ENCODE measurements at places on chromosomes 5 and 9. TPM values are rescaled to one million over a fixed set of nuclear protein-coding genes. Genes with fewer than 3 reads are reported as not detected.
A peak's percentile ranks its signal among the peaks of the same experiment; 100 is the strongest.

Gene FAM174A
- 15.4 TPM for total RNA-seq

Gene LTC4S
- 2.2 TPM for total RNA-seq

Gene SLC25A48
- not detected for total RNA-seq

GRCh38 chr9:133102190-133103021 is 18.6 kb downstream of the RALGDS start:
- H3K4me3 ChIP-seq, result no peak overlapping the region
- peak overlapping the region; percentile 75 for H3K27ac ChIP-seq
- peaks cover 49% of the 10 kb centered on the region for H3K36me3 ChIP-seq
- no peak for DNase-seq
- H3K4me1 ChIP-seq, result no peaks in the 10 kb centered on the region

DNA sequence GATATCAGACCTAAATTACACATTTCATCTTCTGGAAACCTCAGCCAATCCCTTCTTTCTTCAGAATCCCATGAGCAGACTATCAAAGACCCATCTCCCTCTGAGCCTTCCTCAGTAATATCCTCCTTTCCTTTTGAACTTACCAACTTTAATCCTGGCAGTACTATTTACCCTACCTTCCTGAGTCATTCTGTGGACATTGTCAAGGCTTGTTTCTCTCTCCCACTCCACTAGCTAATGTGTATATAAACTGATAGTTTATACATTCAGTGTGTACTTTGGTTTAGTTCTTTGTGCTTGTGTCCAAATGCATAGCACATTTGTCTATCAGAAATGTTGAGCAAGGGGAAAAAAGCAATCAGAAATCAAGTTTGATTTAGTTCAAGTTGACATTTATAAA is 568.3 kb downstream of the CSNK1G3 start:
- no peak overlapping the region for H3K4me3 ChIP-seq
- peak; percentile 45 for DNase-seq
- peak overlapping the region; percentile 2 for H3K27ac ChIP-seq
- H3K27me3 ChIP-seq, result no peaks in the 10 kb centered on the region
- H3K4me1 ChIP-seq, result peaks cover 14% of the 10 kb centered on the region

DNA sequence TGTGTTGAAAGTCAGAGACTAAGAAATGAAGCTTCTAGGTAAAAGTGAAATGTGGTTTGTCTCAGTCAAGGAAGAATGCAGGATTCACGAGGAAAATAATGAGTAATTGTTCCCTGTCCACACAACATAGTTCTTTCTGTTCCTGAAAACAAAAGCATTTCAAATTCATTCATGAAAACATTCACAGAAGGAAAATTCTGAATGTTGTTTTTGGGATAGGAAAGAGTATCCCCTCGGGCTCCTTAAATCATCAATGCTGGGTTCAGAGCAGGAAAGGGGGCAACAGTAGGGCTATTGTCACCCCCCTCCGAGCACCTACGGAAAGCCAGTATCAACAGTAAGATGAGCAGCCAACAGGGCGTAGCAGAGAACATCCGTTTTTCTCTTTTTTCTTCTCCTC is 769.9 kb upstream of the ADAMTS16 start:
- no peak for DNase-seq
- no peaks in the 10 kb centered on the region for H3K36me3 ChIP-seq
- H3K27ac ChIP-seq, result peak overlapping the region; percentile 31
- H3K27me3 ChIP-seq, result no peaks in the 10 kb centered on the region
- no peak overlapping the region for H3K4me3 ChIP-seq

GRCh38 chr5:67773411-67774266 is 441.9 kb upstream of the PIK3R1 start:
- H3K36me3 ChIP-seq, result no peaks in the 10 kb centered on the region
- H3K27me3 ChIP-seq, result no peaks in the 10 kb centered on the region
- H3K27ac ChIP-seq, result peak overlapping the region; percentile 76
- no peak overlapping the region for H3K4me3 ChIP-seq
- peaks cover 47% of the 10 kb centered on the region for H3K4me1 ChIP-seq

DNA sequence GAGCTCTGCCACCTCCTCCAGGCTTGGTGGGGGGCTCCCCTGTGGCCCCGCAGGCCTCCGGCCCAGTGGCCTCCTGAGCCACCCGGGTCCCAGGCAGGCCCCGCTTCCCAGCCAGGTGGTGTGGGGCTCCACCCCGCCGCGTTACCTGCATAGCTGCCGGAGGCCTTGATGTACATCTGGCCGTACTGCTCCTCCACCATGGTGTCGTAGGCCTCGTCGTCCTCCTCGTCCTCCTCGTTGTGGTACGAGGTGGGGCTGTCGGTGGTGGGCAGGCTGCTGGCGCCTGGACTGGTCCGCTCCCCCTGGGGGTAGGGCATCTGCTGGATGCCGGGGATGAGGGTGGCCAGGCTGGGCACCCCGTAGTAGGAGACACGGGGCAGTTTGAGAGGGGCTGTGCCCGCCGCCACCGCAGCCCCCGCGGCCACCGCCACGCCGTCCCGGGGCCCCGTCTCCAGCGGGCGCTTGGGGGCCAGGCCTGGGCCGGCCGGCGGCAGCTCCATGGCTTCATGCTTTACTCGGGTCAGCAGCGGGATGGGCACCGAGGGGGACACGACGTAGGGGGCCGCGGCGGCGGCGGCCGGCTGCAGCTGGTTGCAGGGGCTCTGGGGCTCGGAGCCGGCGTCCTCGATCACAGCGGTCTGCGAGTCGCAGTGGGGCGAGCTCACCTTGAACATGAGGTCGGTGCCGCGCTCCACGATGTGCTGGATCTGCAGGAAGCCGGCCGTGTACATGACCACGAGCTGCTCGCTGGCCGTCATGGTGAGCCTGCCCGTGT is 45.4 kb downstream of the NACC2 start:
- H3K4me3 ChIP-seq, result no peak overlapping the region
- H3K27me3 ChIP-seq, result no peaks in the 10 kb centered on the region
- no peak for DNase-seq
- H3K27ac ChIP-seq, result no peak overlapping the region
- H3K36me3 ChIP-seq, result peaks cover 23% of the 10 kb centered on the region
- peaks cover 4% of the 10 kb centered on the region for H3K4me1 ChIP-seq

GRCh38 chr5:80399526-80400239 is 8.2 kb upstream of the ZFYVE16 start:
- peaks cover 7% of the 10 kb centered on the region for H3K4me1 ChIP-seq
- H3K27me3 ChIP-seq, result no peaks in the 10 kb centered on the region
- H3K4me3 ChIP-seq, result no peak overlapping the region

- no peaks in the 10 kb centered on the region for H3K27me3 ChIP-seq
- no peaks in the 10 kb centered on the region for H3K4me1 ChIP-seq
- no peak overlapping the region for H3K4me3 ChIP-seq
These were observed 100.2 kb upstream of the OTULINL start for GRCh38 chr5:14481349-14481748.

DNA sequence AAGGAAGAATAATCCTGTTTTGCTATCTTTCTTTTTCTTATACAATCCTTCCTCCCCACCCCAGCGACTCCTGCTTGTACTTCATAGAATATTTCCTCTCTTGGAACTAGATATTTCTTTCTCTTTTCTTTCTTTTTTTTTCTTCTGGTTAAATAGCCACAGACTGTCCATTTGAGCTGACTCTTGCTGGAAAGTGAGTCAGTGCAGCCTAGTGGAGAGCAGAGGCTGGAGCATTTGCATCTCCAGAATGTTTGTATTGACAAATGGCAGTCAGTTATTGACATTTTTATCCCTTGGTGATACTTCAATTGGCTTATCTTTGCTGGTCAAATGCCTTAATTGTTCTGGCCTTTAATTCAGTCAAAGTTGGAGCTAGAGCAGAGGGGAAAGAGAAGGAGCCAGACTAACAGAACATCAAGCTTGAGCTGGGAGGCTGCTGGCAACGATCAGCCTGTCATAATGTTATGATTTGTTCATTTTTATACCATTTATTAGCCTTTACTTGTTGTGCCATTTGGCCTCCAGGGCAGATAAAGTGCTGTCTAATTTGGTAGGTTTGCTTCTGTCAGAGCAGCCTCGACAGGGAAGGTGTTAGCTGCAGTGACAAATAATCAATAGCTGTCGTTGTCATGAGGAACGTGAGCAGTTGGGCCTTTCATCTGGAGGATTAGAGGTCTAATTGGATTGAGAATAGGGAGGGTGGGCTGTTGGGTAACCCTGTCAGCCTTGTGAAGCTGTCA is 69.0 kb downstream of the INVS start:
- H3K4me1 ChIP-seq, result no peaks in the 10 kb centered on the region
- H3K27me3 ChIP-seq, result no peaks in the 10 kb centered on the region
- no peak for DNase-seq
- H3K4me3 ChIP-seq, result no peak overlapping the region
- no peak overlapping the region for H3K27ac ChIP-seq

- DNase-seq, result no peak
- no peak overlapping the region for H3K27ac ChIP-seq
- no peaks in the 10 kb centered on the region for H3K4me1 ChIP-seq
- peaks cover 6% of the 10 kb centered on the region for H3K36me3 ChIP-seq
These were observed 9.7 kb upstream of the UBAP1 start for GRCh38 chr9:34169125-34169524.

- peak; percentile 9 for DNase-seq
- H3K36me3 ChIP-seq, result peaks cover 54% of the 10 kb centered on the region
- no peak overlapping the region for H3K4me3 ChIP-seq
These were observed 126.8 kb downstream of the EHMT1 start for GRCh38 chr9:137745541-137745991.

- H3K4me1 ChIP-seq, result no peaks in the 10 kb centered on the region
- no peak for DNase-seq
- no peak overlapping the region for H3K27ac ChIP-seq
- H3K4me3 ChIP-seq, result no peak overlapping the region
- H3K27me3 ChIP-seq, result no peaks in the 10 kb centered on the region
These were observed 25.7 kb upstream of the KCNV2 start for GRCh38 chr9:2691626-2692025.

DNA sequence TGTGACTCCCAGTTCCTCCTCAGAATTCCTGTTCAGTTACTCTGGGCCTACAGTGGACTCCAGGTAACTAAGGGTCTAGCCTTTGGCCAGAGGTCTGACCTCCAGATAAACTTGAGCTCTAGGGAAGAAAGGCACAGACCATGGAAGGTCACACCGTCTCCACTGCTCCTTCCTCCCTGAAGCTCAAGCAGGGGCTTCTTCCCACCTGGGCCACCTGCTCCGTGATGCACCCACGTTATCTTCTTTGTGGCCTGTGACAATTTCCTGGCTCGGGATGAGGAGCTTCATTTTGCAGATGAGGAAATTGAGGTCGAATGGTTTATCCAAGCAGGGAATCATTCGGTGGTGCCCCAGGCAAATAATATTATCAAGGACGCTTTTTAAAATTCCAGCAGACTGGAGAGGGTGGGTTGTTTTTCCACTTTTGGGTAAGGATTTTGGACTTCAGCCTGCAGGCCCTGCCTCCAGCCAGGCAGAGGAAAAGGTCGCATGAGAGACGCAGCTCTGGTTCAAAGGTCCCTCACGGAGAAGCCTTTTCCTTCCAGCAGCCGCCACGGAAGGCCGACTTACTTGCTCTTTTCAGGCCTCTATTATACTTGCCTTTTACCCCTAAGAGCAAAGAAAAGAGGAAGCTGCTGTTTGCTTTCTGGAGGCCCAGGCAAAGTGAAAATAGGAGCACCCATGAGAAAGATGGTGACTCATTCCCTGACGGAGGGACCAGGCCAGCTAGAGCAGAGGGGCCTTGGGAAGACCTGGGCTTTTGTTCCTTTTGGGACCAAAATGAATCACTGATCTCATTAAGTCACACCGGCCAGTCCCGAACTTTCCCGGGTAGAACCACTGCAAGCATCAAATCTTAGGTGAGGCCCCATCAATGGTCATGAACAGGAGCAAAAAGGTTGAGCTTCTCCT is 22.8 kb upstream of the DUSP1 start:
- H3K36me3 ChIP-seq, result no peaks in the 10 kb centered on the region
- peak overlapping the region; percentile 79 for H3K27ac ChIP-seq
- peak; percentile 59 for DNase-seq
- H3K4me1 ChIP-seq, result peaks cover 37% of the 10 kb centered on the region
- H3K27me3 ChIP-seq, result no peaks in the 10 kb centered on the region
- H3K4me3 ChIP-seq, result no peak overlapping the region

- peaks cover 9% of the 10 kb centered on the region for H3K4me1 ChIP-seq
- H3K27me3 ChIP-seq, result no peaks in the 10 kb centered on the region
- DNase-seq, result peak; percentile 50
- H3K36me3 ChIP-seq, result peaks cover 22% of the 10 kb centered on the region
- no peak overlapping the region for H3K27ac ChIP-seq
- H3K4me3 ChIP-seq, result no peak overlapping the region
These were observed 88.0 kb downstream of the NLN start for GRCh38 chr5:65809817-65810531.

DNA sequence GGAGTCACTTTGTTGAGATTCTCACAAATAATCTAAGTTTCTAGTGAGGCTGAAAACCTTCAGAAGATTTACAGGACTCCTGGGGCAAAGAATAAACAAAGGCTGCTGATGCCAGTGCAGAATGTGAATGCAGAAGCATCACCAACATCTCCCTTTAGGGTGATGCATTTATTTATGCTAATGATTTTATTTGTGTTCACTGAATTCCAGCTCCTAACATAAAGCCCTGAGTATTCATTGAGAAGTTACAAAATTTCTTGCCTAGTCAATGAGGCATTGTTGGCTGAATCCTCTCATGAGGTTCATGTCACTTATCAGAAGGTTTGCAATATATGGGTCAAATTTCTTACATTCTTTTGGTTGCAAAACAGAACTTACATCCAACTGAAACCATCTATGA is 70.0 kb downstream of the GRIN3A start:
- H3K27ac ChIP-seq, result no peak overlapping the region
- peaks cover 50% of the 10 kb centered on the region for H3K27me3 ChIP-seq
- DNase-seq, result no peak
- H3K4me3 ChIP-seq, result no peak overlapping the region
- H3K4me1 ChIP-seq, result no peaks in the 10 kb centered on the region

- DNase-seq, result no peak
- peaks cover 15% of the 10 kb centered on the region for H3K4me1 ChIP-seq
- no peak overlapping the region for H3K4me3 ChIP-seq
- H3K27ac ChIP-seq, result no peak overlapping the region
These were observed 11.0 kb upstream of the ABL1 start for GRCh38 chr9:130824079-130824478.

DNA sequence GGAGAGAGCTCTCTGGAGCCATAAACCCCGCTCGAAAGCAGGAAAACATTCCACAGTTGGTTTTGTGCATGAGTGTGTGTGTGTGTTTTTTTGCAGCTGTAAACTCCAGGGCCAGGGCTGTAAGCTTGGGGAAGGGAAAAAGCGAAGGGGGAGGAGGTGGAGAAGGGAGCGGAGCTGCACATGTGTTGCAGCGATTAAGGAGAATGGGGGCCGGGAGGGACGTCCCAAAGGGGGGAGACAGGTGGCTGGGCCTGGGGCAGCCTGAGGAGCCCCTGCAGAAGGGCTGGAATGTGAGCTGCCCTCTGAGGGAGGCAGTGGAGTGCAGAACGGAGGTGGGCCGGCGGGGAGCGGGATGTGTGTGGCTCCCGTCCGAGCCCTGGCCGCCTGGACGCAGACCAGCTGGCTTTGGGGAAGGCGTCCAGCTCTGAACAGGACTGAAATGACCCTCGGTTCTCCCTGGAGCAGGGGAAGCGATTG is 2.7 kb upstream of the MYMK start:
- H3K36me3 ChIP-seq, result no peaks in the 10 kb centered on the region
- DNase-seq, result no peak
- H3K27ac ChIP-seq, result no peak overlapping the region
- peaks cover 79% of the 10 kb centered on the region for H3K27me3 ChIP-seq
- H3K4me1 ChIP-seq, result no peaks in the 10 kb centered on the region

DNA sequence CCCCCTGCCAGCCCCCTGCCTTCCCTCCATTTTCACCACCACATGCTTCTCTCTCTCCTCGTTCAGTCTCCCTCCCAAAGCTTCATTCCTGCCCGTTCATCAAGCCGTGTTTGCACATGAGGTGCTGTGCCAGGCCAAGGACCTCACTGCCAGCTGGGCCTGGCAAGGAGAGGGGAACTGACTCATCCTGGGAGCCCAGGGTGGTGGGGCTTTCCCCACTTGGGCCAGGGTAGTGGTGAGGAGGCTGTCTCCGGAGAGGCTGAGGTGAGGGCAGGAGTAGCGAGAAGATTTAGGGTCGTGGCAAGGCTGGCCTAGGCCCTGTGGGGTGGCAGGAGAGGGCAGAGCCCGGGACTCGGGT is 30.4 kb upstream of the NOTCH1 start:
- H3K36me3 ChIP-seq, result no peaks in the 10 kb centered on the region
- DNase-seq, result peak; percentile 94
- H3K4me1 ChIP-seq, result peaks cover 16% of the 10 kb centered on the region
- H3K4me3 ChIP-seq, result no peak overlapping the region
- no peak overlapping the region for H3K27ac ChIP-seq
